Glomerular endothelial cell (primary cell): ENCODE measurements at places on chromosomes 2 and 18.

DNA sequence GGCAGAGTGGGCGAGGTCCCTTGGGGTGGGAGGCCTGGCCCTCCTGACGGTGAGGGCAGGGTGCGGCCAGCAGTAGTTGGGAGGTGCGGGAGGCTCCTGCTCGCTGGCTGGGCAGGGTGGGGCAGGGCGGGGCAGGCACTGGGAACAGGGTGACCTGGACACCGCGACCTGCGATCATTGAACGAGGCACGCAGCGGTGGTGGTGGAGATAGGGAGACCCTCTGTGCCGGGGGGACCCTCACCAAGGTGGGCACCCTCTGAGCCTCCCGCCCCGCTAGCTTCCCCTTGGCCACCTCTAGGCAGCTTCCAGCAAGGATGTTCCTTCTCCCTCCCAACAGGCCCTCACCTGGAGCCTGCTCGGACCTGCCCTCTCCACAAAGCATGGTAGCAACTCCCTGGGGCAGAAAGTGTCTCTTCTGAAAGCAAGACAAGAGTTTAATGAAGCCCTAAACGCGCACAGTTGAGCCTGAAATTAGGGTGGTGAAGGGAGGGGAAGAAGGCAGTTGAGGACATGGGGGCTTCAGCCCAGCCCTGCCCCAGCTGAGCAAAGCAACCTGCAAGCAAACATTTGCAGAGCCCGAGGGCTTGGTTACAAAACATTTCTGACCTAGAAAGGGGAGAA, 15.4 kb upstream of the FOSL2 start:
- DNase-seq, result no peak

- no peak for DNase-seq
Measured at GRCh38 chr2:128413718-128414341, 95.2 kb upstream of the HS6ST1 start.

DNA sequence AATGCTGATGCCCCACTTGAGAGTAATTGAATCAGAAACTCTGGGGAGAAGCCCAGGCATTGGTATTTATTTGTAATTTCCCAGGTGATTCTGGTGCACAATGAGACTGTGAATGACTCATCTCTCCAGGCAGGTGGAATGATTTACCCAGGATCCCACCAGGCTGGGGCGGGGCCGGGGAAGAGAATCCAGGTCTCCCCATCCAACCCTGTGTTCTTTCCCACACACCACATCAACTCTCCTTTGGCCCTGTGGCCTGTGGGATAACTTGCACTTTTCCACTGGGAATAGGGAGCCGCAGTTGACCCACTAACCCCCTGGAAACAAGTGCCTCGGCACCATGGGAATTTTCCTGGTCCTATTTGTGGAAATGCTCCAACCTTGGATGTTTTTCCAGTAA, 409.8 kb downstream of the ZNF521 start:
- no peak for DNase-seq

DNA sequence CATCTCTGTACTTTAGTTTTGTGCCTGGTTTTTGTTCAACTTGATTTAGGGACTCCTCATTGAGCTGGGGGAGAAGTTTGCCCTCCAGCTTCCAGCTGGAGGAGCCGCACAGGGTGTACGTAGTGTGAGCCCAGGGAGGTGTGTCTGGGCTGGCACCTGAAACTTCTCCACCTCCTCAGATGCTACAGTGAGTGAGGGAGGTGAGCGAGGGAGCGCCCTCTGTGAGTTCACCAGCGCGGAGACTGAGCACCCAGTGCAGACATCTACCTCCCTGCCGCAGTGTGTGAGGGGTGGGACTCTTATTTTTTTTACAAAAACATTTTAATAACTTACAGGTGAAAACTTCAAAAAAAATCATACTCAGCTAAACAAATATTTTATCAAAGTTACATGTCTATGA, 204.2 kb upstream of the HS6ST1 start:
- DNase-seq, result no peak

- no peak for DNase-seq
Measured at GRCh38 chr18:2846636-2847316, at the start of gene EMILIN2. TSS of gene EMILIN2 (plus strand) at chr18:2847006. CDS start at chr18:2847189, 183 bp downstream.

DNA sequence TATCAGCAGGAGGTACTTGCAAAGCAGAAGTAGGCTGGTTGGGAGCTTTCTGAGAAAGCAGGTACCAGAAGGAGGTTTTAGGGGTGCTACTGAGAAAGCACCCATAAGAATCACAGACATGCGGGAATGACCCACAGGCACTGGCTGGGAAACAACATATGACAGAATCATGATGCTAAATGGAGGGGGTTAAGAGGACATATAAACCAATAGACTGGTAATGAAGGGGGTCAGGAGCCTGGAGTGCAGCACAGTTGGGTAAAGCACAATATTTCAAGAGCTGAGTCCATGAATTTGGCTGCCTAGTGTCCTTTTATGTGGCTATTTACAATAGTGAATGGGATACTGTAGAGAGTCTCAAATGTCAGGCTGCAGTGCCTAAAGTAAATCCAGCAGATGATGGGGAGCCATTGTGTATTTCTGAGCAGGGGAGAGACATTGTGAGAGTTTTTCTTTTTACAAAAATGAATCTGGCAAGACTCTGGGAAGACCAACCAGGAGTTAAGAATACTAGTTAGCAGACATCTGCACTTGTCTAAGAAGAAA, 27.6 kb upstream of the GMCL1 start:
- DNase-seq, result no peak
